ENCODE measurements at places on chromosomes 12 and 14.

DNA sequence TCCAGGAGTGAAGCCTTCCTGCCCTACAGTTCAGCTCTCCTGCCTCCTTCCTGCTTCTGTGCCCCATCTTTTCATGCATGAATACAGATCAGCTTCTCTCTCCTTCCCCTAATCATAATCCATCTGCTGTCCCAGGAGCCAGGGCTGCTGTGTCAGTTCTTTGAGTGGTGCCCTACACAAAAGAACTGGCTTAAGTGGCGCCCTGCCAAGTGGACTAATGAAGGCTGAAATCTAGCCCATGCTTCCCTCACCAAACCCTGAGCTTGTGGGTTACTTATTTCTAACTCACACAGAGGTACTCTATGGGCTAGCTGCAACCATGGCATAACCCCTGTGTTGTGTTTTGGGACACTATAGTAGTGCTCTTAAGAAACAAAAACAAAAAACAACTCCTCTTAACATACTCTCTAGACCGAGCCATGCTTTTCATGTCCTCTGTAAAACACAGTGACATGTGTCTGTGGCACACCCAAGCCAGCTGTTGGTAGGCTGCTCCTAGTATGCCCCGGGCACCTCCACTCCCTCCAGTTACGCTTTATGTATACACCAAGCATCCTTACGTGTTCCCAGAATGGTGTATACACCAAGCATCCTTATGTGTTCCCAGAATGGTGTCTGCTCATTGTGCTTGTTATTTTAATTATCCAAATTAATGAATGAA is 19.3 kb upstream of the ETV6 start:
- DNase-seq: no peak

DNA sequence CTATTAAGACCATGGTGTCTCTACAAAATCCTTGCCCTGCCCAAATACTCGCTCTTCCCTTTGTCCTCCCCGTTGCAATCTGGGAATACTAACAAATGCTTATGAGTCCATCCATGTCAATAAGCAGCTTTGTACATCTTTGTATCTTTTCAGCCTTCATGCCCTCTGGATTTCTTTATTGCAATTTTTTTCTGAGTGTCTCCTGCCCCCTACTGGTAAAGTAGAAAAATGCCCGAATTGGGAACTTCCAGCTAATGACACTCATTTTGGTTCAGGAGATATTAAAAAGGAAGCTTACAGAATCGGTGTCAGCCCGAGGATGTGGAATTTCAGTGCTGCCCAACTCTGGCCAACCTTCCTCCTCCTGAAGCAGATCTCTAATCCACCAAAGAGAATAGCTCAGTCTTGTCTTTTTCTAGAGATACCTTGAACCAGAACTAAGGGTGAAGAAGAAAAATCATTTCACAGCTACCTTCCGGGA is 46.0 kb downstream of the SH2B3 start:
- peak; percentile 83 for DNase-seq

GRCh38 chr14:36767603-36768281 is 106.1 kb downstream of the PAX9 start:
- DNase-seq: no peak

DNA sequence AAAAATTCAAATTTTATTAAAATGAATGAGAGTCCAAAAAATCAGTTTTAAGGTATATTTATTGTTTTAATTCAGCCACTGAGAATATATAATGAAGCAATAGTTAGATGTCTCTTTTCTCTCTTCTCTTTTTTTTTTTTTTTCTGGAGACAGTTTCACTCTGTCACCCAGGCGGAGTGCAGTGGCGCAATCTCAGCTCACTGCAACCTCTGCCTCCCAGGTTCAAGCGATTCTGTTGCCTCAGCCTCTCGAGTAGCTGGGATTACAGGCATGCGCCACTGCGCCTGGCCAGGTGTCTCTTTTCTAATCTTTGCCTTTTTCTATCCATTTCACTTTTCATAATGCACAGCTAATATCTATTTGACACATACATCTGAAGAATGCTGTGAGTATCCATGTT is 307.1 kb upstream of the RGS6 start:
- DNase-seq: no peak

DNA sequence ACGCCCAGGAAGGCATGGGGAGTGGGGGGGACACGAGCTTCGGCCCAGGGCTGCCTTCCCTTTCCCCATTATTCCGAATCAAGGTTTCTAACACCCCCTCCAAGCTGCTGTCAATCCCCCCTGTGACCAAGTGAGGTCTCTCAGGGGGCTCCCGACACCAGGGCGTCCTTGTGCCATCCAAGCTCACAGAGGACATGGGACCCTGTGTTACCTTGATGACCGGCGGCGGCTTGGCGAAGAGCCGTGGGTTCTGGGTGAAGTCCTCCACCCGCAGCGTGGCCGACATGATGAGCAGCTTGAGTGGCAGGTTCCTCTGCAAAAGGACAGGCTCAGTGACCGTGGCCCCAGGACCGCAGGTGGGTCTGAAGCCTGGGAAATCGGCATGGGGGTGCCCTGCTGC is 20.3 kb downstream of the DHX37 start:
- DNase-seq: no peak

DNA sequence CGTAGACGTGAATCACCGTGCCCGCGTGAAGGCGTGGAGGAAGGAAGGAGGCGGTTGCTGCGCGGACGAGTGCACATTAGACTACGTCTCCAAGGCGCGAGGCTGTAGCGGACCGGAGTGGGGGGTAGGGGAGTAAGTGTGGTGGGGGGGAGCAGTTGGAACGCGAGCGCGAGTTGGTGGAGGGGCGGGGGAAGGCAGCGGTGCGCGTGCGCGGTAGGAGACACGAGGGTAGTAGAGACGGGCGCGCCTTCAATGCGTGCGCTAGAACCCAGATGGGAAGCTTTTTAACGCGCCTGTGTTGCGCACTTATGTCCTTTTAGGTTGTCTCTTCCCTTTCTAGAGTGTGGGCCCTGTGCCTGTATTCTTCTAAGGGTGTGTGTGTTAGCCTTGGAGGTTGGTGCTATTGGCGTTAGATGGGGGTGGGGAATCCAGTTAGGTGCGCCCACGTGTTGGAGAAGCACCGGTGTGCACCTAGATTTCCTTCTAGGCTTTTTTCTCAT is 604 bp downstream of the EIF4B start:
- peak; percentile 28 for DNase-seq

GRCh38 chr12:4849795-4850345 is 59.8 kb upstream of the KCNA1 start:
- no peak for DNase-seq

Measured in hippocampal formation (tissue), 2 donors.